Spinal cord (tissue), 10 donors: ENCODE measurements at places on chromosomes 4 and X.
A peak's percentile ranks its signal among the peaks of the same experiment; 100 is the strongest.

DNA sequence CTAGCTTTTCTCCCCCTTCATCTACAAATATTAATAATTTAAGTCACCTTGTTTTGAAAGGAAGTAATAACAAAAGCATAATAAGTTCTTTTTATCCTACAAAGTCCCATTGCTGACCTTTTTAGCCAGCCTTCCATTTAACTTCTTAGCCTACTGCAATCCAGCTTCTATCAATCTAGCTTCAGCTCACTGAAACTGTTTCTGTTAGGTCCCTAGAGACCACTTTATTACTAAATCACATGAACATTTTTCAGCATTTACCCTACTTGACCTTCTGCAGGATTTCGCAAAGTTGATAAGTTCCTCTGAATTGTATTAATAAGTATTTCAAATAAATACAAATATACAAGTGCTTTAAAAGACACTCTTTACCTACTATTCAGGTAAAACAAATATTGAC, 186.5 kb downstream of the ANTXR2 start:
- DNase-seq: no peak

- no peak for DNase-seq
Observed at GRCh38 chrX:35890699-35891098, 28.8 kb upstream of the CFAP47 start.

GRCh38 chrX:6223516-6223915, 5.2 kb downstream of the NLGN4X start:
- no peak for DNase-seq

GRCh38 chr4:123343400-123344041, 53.1 kb upstream of the SPRY1 start:
- DNase-seq: no peak

DNA sequence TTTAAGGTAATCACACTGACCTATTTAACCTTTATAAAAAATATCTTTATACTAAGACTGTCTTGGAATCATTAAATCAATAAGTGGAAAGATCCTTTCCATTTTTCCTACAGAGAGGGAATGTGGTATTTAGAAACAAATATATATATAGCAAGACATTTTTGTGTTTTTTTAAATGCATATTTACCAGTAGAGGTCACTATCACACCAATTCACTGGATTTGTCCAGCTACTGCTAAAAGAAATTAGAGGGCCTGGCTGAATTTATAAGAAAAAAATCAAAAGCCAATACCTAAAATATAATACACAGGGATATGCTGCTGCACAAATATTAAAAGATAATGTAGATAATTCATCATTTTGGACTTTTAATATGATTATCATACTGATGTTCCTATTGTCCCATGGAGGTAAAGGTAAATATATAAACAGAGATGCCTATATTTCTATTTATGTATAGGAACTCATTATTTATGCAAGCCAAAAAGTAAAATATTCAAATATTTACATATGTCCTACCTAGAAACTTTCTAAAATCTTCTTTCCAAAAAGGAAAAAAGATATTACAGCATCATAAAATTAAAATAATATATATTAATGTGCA, 69.5 kb downstream of the PDE5A start:
- DNase-seq: peak; percentile 88

- no peak for DNase-seq
Observed at GRCh38 chr4:118373614-118374255, 20.9 kb upstream of the PRSS12 start.

DNA sequence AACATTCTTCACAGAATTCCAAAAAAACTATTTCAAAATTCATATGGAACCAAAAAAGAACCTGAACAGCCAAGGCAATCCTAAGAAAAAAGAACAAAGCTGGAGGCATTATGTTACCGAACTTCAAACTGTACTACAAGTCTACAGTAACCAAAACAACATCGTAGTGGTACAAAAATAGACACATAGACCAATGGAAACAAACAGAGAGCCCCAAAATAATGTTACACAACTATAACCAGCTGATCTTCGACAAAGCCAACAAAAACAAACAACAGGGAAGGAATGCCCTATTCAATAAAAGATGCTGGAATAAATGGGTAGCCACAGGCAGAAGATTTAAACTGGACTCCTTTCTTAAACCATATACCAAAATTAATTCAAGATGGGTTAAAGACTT, 1189.6 kb downstream of the PCDH18 start:
- DNase-seq: no peak

- DNase-seq: no peak
Observed at GRCh38 chr4:36773467-36773866, 471.1 kb upstream of the NWD2 start.

DNA sequence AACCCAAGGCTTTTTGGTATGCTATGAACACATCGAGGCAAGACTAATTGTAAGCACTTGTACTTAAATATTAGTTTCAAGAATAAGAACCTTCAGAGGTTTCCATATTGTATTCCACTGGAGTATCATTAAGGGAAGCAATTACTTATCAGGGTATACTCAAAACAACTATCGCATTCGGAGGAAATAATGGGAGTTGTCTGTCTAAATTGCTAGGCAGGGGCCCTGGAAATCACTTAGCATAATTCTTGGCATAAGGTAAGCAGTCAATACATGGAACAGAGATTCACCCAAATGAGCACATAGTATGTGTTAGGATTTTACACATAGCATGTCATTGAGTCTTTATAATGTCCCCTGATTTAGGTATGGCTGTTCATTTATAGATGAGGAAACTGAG, 249.4 kb downstream of the DHX15 start:
- DNase-seq: no peak

GRCh38 chr4:43766648-43767047, 682.0 kb downstream of the KCTD8 start:
- no peak for DNase-seq

DNA sequence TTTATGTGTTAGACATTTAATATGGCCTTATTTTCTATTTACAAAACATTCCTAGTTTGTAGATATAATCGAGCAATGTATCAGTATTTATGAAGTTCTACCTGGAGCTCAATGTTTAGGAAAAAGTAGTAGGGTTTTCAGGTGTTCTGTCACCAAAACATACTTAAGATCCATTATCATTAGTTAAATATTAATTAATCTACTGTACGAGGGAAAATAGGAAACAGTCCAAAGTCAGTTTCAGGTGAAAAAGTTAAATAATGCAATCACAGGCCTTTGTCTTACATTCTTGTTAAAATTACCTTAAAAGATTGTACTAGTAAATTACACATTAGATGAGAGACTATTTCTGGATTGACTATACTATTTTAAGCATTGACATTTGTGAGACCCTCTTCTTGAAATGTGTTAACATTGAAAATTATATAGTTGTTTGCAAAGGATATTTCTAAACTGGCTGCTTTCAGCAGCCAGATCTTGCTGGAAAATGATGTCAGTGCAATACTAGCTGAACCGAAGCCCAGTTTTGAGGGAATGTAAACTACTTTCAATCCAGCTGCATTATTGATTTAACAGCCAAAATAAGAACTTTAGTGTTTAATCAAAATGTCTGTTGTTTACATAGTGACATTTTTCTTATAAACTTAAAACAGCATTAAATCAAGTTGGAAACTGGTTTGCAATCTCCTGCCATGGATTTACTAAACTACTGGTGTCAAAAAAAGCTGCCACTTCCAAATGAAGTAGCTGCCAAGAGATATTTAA, 19.3 kb downstream of the GUCY1B1 start:
- DNase-seq: no peak

- DNase-seq: no peak
Observed at GRCh38 chr4:40552536-40552935, 77.1 kb downstream of the RBM47 start.

GRCh38 chr4:165248102-165248501, 40.7 kb downstream of the KLHL2 start:
- no peak for DNase-seq

DNA sequence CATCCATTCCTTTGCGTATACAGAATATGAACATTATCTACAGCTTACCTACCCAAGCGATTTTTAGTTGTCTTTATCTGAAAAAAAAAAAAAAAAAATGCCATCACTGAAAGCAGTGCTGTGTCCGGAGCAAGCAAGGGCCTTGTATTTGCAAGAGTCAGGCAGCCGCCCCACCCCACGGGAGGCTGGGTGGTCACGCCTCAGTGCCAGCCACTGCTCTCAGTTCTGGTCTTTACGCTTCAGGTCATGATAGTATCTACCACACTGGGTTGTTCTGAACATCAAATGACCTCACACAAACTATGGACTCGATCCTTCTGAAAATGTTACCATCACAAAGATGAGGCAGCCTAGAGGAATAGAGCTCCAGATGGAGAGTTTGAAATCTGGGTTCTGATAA, 62.7 kb upstream of the HELT start:
- DNase-seq: no peak

DNA sequence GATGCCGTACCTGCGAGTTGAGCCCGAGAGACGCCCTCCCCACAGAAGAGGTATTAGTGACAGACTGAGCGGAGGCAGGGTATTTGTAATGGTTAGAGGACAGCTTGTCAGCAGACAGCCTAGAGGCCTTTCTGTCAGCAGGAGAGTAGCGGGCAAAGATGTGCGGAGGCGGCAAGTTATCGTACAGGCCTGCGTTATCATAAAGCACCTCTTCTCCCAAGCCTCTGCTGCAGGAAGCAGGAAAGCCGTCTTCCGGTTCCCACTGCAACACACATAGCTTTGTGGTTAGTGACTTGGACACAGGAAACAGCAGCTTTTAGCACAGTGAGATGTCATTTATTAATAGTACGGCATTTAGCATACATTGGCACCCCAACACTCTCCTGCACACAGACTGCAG, 158.3 kb downstream of the AFAP1 start:
- no peak for DNase-seq

DNA sequence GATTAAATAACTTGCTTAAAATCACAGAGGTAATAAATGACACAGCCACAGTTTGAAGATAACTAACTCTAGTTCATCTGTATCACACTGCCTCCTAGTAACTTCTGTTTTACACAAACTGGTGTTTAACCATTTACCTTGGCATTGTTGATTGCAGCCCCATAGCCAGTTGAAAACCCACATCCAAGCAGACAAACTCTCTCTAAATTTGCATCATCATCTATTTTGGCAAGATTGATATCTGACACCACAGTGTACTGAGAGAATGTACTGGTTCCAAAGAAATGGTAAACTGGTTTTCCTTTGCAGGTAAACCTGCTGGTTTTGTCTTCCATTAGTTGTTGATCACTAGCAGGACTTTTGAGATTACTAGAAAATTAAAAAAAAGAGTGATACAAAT, 7.8 kb downstream of the ADH4 start:
- no peak for DNase-seq

GRCh38 chr4:128241425-128241913, 46.1 kb downstream of the PGRMC2 start:
- DNase-seq: no peak

GRCh38 chr4:70654605-70655011, 11.7 kb downstream of the JCHAIN start:
- no peak for DNase-seq

- no peak for DNase-seq
Observed at GRCh38 chr4:120915336-120915735, 7.2 kb downstream of the PRDM5 start.

DNA sequence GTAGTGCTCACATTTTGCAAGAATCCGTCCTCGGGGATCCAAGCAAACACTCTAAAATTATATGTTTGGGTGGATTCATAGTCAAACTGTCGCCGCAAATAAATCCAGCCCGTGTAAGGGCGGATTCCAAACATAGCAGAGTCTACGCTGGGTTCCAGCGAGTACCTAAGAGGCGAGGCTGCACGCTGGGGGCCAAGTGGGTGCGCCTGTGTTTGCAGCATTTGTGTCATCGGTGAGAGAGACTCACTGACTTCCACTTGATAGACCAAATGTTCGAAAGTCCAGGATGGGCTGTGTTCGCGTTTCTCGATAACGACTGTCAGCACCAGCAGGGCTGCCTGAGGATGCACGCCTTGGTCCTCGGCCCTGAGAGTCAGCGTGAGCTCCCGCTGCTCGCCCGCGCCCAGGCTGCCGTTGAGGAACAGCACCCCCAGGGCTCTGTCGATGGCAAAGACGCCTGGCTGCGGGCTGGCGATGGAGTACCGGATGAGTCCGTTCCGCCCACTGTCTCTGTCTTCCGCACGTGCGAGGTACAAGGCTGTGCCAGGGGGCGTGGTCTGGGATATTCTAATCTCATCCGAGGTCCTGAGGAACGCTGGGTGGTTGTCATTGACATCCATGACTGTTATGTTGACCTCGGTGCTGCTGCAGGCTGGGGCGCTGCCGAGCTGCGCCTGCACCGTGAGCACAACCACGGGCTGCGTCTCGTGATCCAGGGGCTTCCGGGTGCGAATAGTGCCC, 158.7 kb downstream of the DCHS2 start:
- peak; percentile 91 for DNase-seq

DNA sequence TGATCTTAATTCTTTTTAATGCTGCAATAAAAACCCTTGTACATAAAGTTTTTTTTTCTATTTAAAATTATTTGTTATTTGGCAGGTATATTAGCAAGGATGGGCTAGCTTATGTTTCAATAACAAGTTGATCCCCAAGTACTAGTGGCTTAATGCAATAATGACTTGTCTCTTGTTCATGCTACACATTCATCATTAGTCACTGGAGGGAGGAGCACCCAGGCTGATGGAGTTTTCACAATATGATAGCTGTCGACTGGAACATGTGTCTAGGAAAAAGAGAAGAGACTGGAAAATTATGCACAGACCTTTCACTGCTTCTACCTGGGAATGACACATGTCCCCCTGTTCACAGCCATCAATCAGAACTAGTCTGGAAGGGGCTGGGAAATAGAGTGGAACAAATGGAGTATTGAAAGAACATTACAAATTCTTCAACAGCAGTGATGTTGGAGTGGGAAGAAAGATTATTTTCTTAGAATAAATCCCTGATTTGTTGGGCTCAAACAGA, 387.9 kb upstream of the RPS6KA3 start:
- DNase-seq: no peak

GRCh38 chrX:34585561-34585960, 71.5 kb downstream of the TMEM47 start:
- DNase-seq: no peak

DNA sequence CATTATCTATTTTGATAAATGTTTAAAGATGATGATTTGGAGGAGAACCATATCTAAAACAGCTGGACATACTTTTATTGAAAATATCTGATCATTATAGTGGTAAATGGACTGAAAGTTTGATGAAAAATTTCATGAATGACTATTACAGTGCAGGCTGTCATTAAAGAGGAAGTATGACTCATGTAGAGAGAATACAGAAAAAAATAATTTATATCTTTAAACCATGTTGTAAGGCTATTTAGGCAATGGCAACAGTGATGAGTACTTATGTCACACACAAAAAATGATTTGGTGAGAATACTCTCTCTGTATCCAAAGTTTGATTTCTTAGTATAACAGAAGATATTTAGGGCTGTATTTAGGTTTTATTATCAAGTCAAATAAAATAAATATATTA, 3.9 kb upstream of the GLRB start:
- no peak for DNase-seq

- DNase-seq: peak; percentile 73
Observed at GRCh38 chr4:183905593-183906488, 734 bp downstream of the STOX2 start.

- no peak for DNase-seq
Observed at GRCh38 chr4:180937083-180937482, 1306.1 kb upstream of the TENM3 start.

DNA sequence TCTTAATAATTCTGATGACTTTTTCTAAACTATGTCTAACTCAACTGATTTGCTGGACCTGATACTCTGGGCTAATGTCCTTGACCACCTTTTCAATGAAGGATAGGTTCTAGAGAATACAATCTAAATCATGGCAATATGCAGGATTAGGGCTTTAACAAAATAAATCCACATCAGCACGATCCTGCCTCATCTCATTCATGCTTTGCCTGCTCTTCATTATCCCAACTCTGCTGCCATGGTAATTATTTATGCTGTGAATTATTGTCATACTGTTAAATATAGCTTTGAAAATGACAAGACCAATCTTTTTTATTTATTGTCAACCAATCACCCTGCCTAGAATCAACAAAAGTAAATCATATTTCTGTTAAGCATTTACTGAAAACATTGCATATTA, 2176.7 kb upstream of the AGA start:
- no peak for DNase-seq
